ENCODE measurements at places on chromosomes 11 and 22. TPM values are rescaled to one million over a fixed set of nuclear protein-coding genes. Genes with fewer than 3 reads are reported as not detected.

Gene MUC6
- not detected for total RNA-seq

DNA sequence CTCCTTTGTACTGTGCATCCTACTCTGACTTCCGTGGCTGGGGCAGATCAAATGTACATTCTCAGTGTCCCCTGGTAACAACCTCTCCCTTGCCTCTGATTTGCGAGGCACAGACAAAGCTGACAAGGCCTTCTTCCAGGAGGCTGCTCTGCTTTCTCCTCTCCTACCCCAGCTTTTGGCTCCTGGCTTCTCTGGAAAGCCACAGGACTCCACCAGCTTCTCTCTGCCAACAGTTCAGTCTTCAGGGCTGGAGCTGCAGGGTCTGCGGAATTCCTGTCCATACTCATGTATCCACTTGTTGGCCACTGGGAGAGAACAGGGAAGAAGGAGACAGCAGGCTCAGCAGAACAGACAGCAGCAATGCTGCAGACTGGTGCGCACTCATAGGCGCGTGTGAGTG, 44.4 kb downstream of the P4HA3 start:
- no peak for DNase-seq

Gene NCAM1
- total RNA-seq = 6.0 TPM

DNA sequence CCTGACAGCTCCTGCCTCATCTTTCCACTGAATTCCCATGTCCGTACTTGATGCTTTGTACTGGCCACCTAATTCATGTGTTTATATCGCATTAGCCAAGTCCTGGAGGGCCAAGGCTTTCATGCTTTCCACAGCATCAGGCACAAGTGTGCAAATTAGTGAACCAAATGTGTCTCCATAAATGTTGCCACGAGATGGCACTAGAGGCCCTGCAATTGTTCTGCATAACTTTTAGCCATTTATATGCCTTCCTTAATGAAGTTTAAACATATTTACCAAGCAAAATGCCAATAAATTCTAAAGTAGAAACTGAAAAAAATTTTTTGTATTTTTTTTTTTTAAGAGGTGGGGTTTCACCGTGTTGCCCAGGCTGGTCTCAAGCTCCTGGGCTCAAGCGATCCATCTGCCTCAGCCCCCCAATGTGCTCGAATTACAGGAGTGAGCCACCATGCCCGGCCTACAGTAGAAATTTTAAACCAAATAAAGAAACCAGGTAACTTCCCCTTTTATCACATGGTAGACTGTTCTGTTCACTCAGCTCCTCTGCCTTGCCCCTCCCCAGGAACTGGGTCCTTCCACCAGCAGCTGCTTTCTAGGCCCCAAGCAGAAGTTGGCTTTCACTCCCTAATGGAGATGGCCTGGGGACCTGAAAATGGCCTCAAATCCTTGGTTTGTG, 20.8 kb upstream of the IL18BP start:
- DNase-seq = no peak

DNA sequence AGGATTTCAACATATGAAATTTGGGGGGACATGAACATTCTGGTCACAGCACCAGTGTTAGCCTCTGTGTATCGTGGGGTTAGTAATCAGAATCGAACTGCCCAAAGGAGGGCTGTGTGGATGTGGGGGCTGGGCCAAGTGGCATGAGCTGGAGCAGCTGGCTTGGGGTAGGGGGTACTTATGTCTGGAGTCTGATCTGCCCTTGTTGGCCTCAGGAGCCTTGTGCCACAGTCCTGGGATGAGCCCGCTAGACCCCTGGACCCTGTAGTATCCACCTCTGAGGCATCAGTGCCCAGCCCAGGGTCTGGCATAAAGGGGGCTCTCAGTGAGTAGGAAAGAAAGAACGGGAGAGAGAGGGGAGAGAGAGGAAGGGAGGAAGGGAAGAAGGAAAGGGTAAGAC, 67.3 kb downstream of the LRRC32 start:
- DNase-seq = no peak

- no peak for DNase-seq
These were observed 38.5 kb downstream of the TRAF6 start for GRCh38 chr11:36471577-36471976.

Gene SLC7A4
- total RNA-seq = 0.28 TPM

DNA sequence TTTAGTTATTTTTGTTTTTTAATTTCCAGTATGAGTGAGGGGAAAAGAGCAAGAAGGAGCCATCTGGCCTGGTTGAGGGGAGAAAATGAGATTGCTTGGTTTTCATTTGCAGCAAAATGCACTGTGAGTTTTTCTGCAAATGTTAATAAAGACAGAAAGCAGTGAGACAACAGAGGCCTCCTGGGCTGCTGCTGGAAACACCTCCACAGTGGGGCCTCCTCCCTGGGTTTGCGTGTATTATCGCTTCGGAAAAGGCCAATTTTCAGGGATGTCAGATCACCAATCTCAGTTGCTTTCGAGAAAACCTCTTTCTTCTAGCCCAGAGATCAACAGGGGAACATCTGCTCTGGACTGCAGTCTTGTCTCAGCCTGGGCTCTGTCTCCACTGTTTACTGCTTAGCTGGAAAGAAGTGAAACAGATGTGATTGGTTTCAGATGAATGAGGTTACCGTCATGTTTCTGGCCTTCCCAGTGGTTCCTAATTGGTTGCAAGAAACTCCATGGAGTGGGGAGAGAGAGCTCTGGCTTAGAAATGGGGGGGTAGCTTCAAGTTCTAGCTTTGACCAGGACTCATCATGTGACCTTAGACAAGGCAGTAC, 17.3 kb downstream of the TSPAN18 start:
- no peak for DNase-seq

Gene MCM5
- 49.6 TPM for total RNA-seq

- DNase-seq = no peak
These were observed 37.3 kb downstream of the PARVG start for GRCh38 chr22:44218071-44218470.

DNA sequence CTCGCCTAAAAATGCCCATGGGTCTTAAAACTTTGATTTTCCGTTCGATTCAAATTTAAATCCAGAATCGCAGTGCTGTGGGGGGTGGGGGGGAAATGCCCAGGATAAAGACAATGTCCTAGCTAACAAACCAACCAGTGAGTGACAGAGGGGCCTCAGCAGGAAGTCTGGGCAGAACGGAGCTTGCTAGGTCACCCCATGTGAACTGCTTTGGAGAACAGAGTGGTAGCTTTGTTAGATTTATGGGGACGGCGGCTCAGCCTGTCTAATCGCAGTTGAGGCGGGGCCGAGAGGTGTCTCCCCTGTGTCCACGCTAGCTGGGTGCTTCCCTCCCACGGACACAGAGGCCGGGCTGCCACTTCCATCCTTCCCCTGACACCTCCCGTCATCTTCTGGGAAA, 243.9 kb downstream of the CTTN start:
- DNase-seq = no peak

GRCh38 chr22:43812890-43813289, 785 bp upstream of the EFCAB6 start:
- DNase-seq = no peak

DNA sequence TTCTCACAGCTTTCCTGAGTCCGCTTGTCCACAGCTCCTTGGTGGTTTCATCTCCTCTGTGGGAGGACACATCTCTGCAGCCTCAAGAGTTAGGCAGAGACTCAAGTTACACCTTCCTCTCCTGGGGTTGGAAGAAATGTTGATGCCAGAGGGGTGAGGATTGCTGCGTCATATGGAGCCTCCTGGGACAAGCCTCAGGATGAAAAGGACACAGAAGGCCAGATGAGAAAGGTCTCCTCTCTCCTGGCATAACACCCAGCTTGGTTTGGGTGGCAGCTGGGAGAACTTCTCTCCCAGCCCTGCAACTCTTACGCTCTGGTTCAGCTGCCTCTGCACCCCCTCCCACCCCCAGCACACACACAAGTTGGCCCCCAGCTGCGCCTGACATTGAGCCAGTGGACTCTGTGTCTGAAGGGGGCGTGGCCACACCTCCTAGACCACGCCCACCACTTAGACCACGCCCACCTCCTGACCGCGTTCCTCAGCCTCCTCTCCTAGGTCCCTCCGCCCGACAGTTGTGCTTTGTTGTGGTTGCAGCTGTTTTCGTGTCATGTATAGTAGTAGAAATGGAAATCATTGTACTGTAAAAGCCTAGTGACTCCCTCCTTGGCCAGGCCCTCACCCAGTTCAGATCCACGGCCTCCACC, 11.7 kb downstream of the RASD2 start:
- DNase-seq = no peak

DNA sequence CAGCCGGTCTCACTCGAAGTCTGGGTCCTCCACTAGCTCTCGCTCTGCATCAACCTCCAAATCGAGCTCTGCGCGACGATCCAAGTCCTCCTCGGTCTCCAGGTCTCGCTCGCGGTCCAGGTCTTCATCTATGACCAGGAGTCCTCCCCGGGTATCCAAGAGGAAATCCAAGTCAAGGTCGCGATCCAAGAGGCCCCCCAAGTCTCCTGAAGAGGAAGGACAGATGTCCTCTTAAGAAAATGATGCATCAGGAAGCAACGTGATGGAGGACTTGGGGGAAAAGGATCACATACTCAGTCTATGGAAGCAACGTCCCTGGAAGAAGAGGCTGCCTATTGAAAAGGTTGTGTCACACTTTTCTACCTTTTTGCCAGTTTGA, 1.1 kb downstream of the SRSF8 start:
- DNase-seq = no peak

Gene B4GALNT4
- total RNA-seq = 37.0 TPM

DNA sequence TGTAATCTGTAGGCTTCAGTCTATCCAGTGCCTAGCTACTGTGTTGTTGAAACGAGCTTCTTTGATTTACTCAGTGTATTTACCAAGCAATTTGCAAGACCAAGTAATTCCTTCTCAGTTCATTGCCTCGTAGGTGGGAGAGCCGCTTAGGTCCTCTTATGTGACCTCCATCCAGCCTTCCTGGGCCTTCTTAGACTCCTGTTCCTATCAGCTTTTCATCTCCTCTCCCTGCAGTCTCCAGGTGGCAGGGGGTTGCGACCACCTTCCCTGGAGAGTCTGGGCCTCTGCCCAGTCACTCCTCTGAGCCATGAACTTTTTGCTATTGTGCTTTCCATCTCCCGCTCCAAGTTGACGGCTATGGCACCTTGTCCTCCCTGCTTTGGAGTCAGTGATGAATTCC, 251.8 kb downstream of the KIRREL3 start:
- DNase-seq = no peak

Gene SLC22A9
- not detected for total RNA-seq

Gene C11orf21
- total RNA-seq = not detected

- DNase-seq = no peak
These were observed at the start of gene MAP4K2 for GRCh38 chr11:64803158-64803845. Gene MAP4K2, minus strand, starts transcription at chr11:64803214. Its CDS starts 65 bp downstream, at chr11:64803149.

Gene ALDH3B1
- total RNA-seq = 13.1 TPM

- DNase-seq = no peak
These were observed 19.4 kb upstream of the CCDC81 start for GRCh38 chr11:86355256-86355655.

DNA sequence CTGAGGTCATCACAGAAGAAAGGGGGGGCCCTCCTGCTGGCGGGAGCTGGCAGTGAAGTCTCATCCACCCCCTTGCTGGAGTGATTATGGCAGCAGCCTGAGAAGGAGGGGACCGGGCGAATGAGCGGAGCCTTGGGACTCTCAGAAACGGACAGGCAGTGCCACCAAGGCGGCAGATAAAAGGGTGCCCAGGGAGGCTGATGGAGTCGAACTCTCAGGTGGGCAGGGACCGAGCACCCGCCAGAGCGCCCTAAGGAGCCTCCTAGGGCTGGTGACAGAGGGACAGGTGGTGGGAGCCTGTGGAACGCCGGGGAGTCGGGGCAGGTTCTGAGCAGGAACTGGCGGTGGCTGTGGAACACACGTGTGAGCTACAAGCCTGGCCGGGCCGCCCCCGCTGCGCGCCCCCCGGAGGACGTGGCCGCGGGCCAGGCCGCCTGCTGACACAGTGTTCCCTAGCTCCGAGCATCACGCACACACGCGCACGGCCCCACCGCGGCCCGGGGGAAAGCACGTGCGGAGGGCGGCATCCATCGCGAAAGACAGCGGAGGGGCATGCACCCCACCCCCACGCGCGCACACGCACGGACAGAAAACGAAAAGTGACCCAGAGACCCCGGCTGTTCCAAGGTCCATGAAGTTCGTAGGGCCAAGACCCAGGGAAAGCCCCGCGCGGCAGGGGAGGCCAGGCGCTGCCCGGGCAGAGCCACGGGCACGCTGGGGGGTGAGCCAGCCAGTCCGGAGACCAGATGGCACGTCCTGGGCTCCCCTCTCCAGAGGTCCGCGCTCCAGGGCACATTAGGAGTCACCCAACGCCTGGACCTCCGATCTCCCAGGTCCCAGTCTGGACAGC, 1.0 kb downstream of the VWCE start:
- DNase-seq = no peak

Gene SLC39A13
- total RNA-seq = 120 TPM

- DNase-seq = no peak
These were observed 12.0 kb upstream of the TMPRSS13 start for GRCh38 chr11:117941163-117941707.

- no peak for DNase-seq
These were observed 127.4 kb upstream of the OPCML start for GRCh38 chr11:133659538-133660201.

DNA sequence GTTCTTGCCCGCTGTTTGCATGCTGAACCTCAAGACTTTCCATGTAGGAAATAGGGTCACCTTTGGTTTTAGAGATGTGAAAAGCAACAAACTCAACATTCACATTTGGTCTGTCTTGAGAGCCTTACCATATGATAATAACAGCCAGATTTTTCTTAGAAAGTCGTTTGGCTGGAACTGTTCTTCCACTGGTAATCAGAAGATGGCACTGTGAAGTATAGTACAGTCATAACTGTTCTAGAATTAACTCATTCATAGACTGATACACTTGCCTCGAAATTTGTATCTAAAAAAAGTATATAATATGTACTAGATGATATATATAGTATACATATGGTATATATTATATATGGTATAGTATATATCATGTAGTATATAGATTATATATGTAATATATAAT, 12.3 kb downstream of the LUZP2 start:
- DNase-seq = no peak

GRCh38 chr11:4086575-4087353, 7.8 kb upstream of the RRM1 start:
- no peak for DNase-seq

Gene KCNJ1
- total RNA-seq = not detected

DNA sequence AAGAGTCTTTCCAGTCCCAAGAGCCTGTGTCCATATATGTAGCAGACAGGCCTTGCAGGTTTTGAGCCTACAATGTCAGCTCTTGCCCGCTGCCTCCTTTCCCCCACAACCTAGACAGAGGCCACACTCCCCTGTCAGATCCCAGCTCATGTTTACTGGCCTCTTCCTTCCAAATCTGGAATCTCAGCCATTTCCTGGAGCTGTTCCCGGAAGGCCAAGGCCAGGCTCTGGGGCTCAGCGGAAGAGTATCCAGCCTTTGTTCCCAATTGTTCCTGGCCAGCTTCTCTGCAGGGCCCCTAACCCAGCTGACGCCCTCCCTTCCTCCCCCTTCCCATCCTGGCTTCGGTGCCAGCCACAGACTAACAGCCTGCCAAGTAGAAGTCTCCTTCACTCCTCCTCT, 1.0 kb upstream of the ROBO4 start:
- no peak for DNase-seq

Gene C1QTNF4
- 0.41 TPM for total RNA-seq

Gene OR4D5
- not detected for total RNA-seq

Gene FUT4
- total RNA-seq = 8.6 TPM

GRCh38 chr22:46063846-46064227, 86.5 kb upstream of the PPARA start:
- DNase-seq = peak; percentile 61

- no peak for DNase-seq
These were observed 18.4 kb downstream of the ABTB2 start for GRCh38 chr11:34339149-34340064.

GRCh38 chr11:45021692-45022141, 71.0 kb upstream of the TP53I11 start:
- no peak for DNase-seq

Gene COA4
- total RNA-seq = 57.4 TPM

Gene OR2AG2
- total RNA-seq = not detected

- DNase-seq = no peak
These were observed 35.9 kb upstream of the P4HA3 start for GRCh38 chr11:74347381-74347780.

Gene HTR3A
- not detected for total RNA-seq
